ENCODE measurements at places on chromosomes 11 and 22.
A peak's percentile ranks its signal among the peaks of the same experiment; 100 is the strongest.

GRCh38 chr11:65436412-65437032, 13.9 kb downstream of the NEAT1 start:
- DNase-seq: no peak

DNA sequence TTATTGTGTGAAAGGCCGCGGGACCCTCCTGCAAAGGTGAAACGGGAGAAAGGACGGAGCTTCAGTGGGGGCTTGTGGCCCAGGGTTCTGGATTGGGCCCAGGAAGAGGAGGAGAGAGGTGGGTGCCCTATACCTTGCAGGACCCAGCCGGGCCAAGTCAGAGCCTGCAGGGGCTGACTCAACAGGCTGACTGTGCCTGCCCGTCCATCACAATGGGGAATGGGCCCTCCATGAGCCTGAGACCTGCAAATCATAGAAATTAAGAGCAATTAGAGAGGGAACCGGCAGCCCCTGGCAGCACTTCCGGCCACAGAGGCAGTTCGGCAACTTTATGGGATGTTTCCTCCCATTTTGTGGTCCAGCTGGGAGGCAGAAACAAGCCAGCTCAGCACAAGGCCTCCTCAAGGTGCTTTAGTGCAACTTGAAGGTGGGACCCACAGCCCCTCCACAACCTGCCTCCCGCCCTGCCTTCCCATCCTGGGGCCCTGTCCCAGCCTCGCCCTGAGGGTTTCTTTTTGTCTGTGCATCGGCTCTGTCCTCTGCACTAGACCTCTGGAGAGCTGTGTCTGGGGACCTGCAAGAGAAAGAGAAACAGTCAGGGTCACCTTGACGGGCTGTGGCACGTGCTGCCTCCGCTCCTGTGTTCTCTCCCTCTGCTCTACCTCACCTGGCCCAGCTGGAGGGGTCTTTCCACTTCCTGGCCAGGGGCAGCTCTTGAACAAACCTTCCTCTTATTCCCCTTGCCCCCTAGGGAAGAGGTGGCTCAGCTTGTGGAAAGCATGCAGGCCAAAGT, 19.1 kb upstream of the NECTIN1 start:
- DNase-seq: no peak

GRCh38 chr11:12200279-12200990, 90.0 kb downstream of the MICAL2 start:
- DNase-seq: peak; percentile 91

DNA sequence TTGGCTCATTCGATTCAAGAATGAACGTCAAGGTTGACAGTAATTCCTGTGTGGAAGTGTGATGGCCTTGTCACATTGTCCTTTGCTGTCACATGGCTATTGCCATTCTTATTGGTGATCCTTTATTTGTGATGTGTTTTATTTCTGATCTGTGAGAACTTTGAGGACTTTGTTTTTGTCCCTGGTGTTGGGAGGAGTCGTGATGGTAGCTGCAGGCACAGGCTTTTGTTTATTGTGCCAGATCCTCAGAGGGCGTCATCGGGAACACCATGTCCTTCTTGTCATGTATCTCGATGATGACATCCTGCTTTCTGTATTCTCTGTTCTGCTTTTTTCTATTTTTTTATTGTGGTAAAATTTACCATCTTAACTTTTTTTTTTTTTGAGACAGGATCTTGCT, 5.6 kb downstream of the PICK1 start:
- DNase-seq: no peak

- DNase-seq: peak; percentile 66
Observed at GRCh38 chr11:110093407-110094297, 460 bp downstream of the ZC3H12C start.
